ENCODE measurements at places on chromosomes 1 and 21.

- no peak for DNase-seq
These were observed 8.8 kb downstream of the TINAGL1 start for GRCh38 chr1:31584869-31585735.

GRCh38 chr1:162319493-162320175 is 57.0 kb downstream of the SPATA46 start:
- no peak for DNase-seq

GRCh38 chr1:30712583-30712982 is 10.8 kb downstream of the MATN1 start:
- DNase-seq: no peak

DNA sequence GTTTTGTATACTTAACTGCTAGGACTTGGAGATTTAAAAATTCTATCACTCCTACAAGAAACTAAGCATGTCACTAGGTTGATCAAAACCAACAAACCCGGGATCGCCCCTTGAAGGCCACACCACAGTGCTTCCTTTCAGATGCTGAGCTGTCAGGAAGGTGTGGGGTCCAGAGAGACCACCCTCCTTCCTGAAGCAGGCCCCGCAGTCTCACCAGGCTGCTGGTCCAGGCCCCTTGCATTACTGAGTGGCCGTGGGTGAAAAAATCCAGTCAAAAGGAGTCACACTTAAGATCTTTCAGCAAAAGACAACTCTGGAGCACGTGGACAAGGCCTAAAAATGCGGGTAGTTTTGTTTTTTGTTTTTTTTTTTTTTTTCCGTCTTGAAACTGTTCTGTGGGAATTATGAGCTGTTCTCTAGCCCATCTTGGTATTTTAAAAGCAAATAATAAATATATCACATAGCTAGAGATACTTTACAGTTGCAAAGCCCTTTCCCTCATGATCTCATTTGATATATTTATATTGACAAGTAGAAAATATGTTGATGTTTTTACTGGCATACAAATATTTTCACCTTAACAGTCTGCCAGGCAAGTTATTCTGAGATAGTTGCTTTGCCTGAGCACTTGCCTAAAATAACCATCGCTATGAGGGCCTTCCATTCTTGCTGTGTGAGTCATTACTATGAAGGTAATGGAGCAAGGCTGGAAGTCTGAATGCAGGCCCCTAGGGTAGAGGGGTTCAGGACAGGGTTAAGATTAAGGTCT is 73.1 kb upstream of the EDEM3 start:
- DNase-seq: no peak

DNA sequence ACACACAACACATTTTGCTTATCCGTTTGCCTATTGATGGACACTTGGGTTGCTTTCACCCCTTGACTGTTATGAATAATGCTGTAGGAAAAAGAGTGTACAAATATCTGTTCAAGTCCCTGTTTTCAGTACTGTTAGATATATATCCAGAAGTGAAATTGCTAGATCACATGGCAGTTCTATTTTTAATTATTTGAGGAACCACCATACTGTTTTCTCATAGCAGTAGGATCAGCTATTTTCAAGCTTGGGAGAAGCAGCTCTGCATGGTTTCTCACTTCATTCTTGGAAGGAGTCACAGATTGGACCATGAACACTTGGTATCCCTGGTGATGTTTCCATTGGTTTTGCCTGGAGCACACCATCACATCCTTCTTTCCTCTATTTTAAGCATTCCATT is 114.4 kb upstream of the ZP4 start:
- DNase-seq: no peak

DNA sequence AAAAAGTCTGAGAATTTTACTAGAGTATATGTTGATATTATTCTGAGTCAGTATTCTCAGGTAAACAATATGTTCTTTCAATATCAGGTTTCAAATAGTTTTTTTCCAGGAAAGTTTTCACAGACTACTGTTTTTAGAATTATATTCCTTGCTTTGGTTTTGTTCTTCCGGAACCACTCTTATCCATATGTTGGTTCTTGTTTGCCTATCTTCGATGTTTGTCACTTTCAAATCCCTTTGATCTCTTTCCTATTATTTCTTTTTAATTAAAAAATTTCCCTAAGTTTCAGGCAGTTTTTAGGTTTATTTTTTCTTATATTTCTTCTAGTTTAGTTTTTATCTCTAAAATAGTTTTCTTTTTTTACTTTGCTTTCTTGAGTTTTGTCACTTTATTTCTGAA is 20.9 kb downstream of the NOS1AP start:
- DNase-seq: no peak

DNA sequence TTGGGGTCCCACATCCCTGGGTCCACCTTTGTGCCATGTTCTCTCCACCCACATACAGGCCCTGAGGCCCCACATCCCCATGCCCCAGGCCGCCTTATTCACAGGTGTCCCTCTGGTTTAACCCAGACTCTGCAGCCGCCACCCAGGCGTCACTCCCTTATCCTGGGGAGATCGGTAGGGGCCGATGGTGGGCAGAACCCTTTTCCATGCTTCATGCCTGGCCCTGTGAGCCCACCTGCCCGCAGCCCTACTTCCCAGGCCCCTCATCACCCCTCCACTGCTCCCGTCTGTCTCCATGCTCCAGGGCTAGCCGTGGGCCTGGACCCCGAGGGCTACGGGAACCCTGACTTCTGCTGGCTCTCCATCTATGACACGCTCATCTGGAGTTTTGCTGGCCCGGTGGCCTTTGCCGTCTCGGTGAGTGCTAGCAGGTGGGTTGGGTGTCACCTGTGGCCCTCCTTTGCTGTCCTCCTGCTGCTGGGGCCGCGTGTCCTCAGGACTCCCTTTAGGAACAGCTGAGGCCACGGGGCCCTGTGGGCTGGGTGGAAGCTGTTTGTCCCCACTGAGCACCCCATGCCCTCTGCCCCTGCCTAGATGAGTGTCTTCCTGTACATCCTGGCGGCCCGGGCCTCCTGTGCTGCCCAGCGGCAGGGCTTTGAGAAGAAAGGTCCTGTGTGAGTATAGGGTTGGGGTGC is 12.2 kb downstream of the PSRC1 start:
- no peak for DNase-seq

GRCh38 chr21:41328660-41329607 is 12.3 kb downstream of the FAM3B start:
- no peak for DNase-seq

GRCh38 chr1:165678509-165678908 is 19.9 kb downstream of the ALDH9A1 start:
- DNase-seq: no peak

DNA sequence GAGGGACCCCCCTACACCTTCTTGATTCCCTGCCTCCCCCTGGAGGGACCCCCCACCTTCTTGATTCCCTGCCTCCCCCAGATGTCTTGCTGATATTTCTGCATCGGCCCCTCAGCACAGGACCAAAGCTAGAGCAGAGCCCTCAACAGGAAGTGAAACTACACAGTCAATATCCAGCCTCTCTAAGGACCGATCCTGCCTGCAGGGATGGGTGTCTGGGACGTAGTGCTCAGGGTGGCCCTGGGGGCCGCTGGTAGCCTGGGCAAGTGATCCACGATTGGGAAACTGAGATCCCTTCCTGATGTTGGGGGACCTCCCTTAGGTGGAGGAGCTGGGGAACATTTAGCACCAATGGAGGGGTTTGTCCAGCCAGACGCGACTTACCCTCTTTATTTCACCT is 3.9 kb upstream of the LEFTY2 start:
- DNase-seq: no peak

DNA sequence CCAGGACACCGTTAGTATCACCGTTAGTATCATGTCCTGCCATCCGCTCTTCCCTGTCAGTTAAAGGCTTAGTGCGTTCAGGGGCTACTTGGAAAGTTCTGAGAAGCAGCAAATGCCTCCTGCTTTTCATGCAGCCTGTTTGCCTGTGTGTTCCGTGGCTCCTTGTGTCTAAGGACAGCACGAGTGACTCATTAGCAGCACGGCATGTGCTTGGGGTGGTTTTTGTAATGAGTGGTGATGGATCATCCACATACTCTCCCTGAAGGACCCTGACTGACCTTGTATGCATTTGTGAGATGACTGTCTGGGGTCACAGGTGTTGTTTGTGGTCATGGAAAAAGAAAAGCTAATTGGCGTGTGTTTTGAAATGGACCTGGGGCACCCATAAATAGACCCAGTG is 221.9 kb downstream of the PBX1 start:
- no peak for DNase-seq

DNA sequence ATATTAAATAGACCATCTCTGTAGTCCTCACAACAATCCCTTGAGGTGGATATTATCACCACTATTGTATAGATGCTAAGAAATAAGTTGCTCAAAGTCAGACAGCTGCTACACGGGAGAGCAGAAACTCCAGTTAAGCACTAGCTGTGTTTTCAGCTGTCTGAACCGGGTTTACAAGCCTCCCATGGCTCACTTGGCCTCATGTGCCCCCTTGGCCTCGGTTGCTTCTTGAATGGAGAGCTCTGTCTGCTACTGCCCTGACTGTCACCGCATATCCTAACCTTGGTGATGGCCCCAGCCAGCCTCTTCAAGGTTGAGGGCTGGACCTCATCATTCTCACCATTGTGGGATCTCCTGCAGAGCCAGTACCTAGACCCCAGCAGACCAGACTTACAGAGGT is 123.4 kb downstream of the AK5 start:
- DNase-seq: no peak

DNA sequence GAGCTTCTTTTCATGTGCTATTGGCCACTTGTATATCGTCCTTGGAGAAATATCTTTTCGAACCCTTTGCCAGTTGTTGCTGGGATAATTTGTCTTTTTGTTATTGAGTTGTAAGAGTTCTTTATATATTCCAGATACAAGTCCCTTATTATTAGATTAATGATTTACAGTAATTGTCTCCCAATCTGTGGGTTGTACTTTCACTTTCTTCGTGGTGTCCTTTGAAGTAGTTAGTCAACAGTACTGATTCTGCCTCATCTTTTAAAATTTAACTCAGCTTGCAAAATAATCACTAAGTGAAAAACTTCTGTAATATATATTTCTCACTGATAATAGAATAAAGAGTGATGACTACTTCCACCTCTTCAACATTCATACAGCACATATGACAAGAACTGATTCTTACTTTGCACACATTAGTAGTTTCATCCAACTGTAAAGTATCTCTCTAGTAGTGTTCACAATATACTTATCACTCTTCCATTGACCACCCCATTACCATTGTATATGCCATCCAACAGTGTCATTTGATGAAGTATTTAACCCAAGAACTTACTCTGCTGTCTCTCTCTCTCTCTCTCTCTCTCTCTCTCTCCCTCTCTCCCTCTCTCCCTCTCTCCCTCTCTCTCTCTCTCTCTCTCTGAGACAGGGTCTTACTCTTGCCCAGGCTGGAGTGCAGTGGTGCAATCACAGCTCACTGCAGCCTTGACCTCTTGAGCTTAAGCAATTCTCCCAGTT is 104.2 kb upstream of the DMRTA2 start:
- no peak for DNase-seq

- no peak for DNase-seq
These were observed 238.0 kb downstream of the TM2D1 start for GRCh38 chr1:61486783-61487536.

DNA sequence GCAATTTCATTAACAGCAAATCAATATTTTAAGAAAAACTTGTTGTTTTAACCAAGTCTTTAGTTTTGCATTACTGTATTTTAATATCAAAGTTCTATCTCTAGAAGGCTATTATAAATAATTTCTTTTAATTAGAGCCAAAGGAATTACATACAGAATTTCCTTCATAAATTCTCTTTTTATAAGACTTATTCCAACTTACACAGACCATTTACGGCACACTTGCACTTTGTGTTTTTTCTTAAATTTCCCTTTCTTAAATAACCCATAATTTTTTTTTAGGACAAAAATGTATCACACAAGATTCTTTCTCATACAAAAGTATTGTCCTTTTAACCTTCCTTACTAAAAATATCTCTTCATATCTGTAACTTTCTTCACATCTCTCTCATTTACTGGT is 458.5 kb upstream of the CHRM3 start:
- no peak for DNase-seq

DNA sequence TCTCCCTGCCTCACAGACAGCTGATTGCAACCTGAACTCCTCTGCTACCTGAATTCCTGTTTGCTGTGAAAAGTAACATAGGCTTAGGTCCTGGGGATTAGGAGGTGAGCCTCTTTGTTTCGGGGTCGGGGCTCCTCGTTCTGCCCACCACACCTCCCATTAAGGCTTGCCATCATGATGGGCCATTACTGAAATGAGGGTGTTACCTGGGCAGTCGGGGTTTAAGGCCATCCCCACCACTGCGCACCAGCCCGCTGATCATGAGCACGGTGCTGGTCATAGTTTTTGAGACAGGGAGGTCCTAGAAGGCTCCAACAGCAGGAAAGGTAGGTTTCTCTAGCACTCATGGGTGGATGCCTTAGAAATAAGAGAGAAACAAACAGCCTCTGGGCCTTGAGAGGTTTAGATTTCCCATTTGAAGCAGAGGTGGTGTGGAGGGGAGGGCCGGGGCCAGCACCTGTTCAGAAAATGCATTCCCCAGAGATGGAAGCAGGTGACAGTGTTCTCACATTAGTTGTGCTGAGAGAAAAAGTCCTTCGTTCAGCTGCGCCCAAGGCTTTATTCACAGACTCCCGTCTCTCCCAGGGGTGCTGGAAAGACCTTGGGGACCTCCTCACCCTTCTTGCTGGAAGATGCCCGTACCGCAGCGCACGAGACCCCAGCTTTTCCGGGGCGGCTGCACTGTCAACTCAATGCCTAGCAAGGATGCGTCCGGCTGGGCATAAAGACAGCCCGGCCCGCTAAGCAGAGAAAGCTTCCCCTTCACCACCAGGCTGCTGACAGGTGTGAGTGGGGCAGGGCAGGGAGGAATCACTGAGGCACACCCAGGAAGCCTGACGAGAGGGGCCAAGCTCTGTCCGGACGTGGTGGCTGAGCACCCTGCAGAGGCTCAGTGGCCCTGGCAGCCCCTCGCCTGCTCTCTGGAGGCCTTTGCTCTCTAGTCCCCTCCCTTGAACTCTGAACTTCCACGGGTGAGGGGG is 125.5 kb downstream of the PGBD5 start:
- DNase-seq: no peak
